ENCODE measurements at places on chromosomes 13 and 19.

DNA sequence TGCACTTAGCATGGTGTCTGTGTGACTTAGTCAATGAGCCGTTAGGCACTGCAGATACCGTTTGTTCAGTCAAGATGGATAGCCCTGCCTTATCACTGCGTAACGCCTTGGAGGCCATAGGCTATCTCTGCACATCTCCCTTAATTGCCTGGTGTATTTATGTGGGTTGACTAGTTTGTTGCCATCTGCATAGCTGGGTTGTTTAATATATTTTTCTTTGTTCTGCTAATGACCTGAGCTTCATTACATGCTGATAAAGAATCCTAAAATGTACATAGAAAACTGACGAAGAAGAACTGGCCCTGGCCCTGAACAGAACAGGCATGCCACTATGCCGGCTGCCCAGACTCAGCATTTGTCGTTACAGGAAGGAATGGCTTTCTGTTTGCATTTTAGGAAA, 297.8 kb downstream of the SHISA2 start:
- no peak for DNase-seq

DNA sequence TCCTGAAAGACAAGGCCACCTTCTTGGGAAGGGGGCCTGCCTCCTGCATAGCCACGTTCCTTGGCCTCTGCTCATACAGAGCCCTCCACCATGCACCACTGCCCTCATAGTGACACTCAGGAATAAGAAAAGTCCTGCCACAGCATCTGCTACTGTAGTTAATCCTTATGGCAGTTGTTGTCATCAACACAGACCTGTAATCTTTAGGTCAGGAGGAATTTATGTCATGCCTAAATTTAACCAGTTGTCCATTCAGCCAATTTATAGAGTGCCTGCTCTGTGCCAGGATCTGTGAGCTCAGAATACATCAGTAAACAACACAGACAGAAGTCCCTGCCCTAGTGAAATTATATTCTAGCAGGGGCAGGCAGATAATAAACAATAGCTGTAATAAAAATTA, 44.4 kb downstream of the FAM124A start:
- DNase-seq: no peak

DNA sequence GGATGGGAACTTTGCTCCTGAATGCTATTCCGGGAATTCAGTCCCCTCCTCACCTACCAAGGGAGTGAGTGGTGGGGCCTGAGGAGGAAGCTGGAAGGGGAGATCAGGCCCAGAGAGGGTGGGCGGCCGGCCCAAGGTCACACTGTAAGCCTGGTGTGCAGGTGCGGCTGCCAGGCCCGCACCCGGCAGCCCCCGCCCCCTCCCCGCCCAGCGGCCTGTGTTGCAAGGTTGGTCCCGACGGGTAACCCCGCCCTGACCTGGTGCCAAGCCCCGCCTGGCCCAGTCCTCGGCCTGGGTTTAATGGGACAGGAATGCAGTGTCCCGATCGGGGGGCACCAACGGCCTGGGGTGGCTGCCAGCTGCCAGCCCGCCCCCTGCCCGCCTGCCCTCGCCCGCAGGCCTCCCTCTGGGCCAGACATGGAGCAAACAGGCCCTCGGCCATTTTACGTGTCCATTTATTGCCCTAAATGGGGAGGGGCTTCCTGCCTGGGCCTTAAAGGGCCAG, 5.5 kb downstream of the ZBTB7A start:
- no peak for DNase-seq

DNA sequence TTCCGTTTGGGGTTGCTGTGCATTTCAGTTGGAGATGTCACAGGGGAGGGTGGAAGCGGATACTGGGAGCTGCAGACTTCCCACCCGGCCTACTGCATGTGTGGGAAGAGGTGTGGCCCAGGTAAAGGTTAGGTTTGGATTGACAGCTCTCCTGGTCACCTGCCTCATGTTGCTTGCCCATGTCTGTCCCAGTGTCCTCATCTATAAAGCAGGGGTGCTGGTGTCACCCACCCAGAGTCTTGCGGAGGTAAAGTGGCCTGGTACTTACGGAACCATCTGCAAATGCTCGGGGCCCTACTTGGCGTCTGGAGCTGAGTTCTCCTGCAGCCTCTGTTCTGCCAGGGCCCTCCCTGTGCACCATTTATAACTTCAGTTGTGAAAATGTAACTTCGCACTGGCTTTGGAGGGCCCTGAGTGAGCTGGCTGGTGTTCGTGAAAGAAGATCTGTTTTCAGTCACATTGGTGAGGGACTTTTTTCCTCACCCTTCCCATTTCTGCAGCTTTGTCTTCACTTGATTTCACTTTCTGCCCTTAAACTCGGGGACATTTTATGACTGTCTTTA, 65.1 kb upstream of the TEX29 start:
- DNase-seq: no peak

- DNase-seq: no peak
These were observed 552.0 kb downstream of the RFC3 start for GRCh38 chr13:34369931-34370330.

DNA sequence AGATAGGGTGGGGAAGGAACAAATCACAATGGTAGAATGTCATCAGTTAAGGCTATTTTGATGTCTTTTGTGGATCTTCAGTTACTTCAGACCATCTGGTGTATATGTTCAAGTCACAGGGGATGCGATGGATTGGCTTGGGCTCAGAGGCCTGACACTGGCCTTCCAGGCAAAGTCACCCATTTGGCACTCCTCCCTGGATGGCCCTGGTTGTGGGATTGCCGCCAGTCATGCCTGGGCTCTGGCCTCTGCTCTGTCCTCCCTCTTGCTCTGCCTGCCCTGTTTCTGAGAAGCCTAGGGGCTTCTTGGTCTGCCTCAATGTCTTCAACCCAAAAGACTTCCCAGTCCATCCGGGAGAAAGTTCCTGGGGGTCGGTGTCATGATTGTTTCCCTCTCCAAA, 50.2 kb downstream of the ZNF146 start:
- DNase-seq: no peak

GRCh38 chr19:13095934-13096927, 6.4 kb downstream of the LYL1 start:
- DNase-seq: no peak

- DNase-seq: no peak
These were observed 322.5 kb upstream of the ZNF507 start for GRCh38 chr19:32022731-32023563.

- no peak for DNase-seq
These were observed 362.2 kb upstream of the PCDH20 start for GRCh38 chr13:61777899-61778298.

DNA sequence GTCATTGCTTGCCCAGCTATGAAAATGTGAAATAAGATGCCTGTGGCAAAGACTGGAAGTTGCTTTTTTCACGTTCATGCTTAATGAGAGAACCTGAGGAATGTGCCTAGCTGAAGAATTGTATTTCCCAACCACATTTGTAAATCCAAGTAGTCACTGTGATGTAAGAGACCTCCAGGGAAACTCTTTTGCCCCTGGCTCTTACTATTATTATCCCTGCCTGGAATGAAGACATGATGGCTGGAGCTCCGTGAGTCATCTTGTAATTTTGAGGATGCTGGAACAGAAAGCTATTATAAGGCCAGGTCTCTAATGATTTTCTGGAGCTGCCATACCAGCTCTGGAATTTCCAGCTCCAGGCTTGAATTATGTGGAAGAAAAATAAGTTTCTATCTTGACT, 894.3 kb downstream of the DIAPH3 start:
- peak; percentile 74 for DNase-seq

GRCh38 chr13:107441279-107441678, 774.1 kb downstream of the LIG4 start:
- no peak for DNase-seq

GRCh38 chr13:51770681-51771417, 33.1 kb downstream of the DHRS12 start:
- no peak for DNase-seq

GRCh38 chr19:14023404-14024235, 4.3 kb upstream of the RLN3 start:
- DNase-seq: no peak

- no peak for DNase-seq
These were observed 95.3 kb upstream of the GPR12 start for GRCh38 chr13:26855921-26856320.

- DNase-seq: no peak
These were observed 660 bp downstream of the CIC start for GRCh38 chr19:42269478-42270345.

- DNase-seq: no peak
These were observed 232.2 kb downstream of the GGACT start for GRCh38 chr13:100356426-100356825.

- DNase-seq: no peak
These were observed 25.2 kb downstream of the CPT1C start for GRCh38 chr19:49716154-49716553.

DNA sequence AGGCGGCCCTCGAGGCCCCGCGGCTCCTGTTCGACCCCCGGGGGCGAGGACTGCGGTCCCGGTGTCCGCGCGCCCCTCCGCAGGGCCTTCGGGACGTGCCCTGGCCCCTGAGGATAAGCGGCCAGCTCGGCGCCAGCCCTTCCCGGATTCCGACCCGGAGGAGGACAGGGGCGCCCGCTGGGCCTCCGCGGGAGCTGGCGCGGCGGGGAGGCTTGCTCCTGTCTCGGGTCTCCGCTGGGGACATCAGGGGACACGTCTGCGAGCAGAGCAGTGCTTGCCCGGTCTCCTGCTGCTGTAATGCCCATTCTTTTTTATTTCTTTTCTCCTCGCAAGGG, 829 bp downstream of the B3GLCT start:
- DNase-seq: no peak

GRCh38 chr13:39547108-39547507, 55.9 kb downstream of the LHFPL6 start:
- no peak for DNase-seq

GRCh38 chr13:79724348-79725103, 243.6 kb downstream of the NDFIP2 start:
- DNase-seq: no peak

- no peak for DNase-seq
These were observed 21.6 kb downstream of the VASP start for GRCh38 chr19:45528744-45529419.

- no peak for DNase-seq
These were observed at the start of gene PKN1 for GRCh38 chr19:14432791-14433553. TSS of gene PKN1 (plus strand) at chr19:14433306. CDS start at chr19:14433522, 216 bp downstream.

DNA sequence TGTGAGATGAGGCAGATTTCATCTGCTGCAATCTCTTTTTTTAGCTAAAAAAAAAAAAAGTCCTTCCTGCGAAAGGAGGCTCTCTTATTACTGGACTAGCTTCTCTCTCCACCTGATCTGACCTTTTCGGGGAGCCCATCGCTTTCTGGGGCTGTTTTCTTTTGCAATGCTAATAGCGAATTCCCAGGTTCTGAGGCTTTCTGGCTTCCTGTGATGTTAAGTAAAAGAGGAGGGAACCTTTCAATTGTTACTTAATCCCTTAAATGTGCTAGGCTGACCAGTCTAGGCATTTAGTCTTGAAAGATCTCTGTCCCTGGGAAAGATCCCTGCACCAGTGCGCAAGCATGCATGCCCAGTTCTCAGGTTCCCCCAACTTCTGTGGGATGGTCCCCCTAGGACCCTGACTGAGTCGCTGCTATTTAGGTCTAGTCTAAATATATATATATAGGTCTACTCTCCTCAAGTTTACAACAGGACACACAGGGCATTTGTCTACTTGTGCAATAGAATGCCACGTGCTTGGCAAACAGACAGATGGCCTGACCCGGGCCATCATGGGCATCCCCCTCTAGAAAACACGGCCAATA, 224.7 kb downstream of the ZNF536 start:
- DNase-seq: no peak

- DNase-seq: no peak
These were observed 27.7 kb upstream of the ARGLU1 start for GRCh38 chr13:106595625-106596024.

- DNase-seq: no peak
These were observed 144.3 kb downstream of the CRYL1 start for GRCh38 chr13:20381401-20381800.

DNA sequence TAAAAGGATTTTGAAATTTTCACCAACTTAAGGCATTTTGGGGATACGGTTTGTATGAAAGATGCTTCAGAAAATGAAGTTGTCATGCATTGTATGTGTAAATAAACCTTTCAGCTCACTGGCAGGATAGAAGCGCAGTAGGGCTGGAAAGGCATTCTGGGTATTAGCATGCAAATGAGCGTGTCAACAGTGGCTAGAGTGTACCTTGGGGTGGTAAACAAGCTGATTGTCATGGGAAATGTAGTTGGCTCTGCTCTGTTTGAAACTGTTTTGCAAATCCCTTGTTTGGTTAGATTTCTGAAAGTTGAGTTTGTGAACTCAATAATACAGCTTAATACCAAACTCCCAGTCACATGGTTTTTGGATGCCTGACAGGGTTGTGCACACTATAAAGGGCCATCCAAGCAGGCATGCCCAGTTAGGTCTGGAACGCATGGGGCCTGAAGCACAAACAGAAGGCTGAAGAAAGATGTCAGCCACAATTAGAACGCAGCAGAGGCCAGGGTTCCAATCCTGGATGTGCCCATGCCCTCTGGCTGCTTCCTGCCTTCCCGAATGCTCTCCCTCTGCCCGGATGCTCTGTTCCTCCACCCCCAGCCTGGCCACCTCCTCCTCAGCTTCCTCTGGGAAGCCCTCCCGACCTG, 14.6 kb downstream of the GSX1 start:
- no peak for DNase-seq

DNA sequence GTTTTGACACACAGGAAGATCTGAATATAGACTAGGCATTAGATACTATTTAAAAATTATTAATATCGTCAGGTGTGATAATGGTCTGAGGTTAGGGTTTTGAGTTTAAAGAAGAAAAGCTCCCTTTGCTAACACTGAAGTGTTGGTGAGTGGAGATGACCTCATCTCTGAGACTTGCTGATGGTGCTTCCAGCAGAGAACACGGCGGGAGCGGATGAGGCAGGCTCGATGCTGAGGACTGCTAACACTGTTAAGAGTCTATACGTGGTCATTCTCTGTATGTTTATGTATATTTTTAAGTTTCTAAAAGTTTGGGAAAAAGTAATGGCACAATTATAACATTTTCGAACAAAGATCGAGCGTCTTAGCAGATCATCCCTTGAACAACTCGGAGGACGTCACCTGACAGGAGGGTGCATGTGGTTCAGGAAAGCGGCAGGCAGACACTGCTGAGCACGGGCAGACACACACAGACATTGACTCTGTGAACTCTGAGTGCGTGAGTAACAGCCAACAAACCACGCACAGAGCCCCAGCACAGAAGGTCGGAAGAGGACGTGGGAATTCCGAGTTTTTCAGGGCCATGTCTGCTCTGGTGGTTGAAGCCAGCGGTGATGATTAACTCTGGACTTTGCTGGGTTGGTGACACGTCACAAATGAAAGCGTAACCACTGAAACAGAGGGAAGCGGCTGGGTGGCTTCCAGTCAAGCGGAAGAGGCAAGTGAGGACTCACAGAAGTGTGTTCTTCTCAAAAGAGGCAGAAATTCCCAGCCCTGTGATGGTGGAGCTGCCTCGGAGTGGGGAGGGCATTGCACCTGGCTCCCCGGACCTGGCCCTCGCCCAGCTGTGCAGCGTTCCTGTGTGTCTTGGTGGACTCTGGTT, 91.9 kb upstream of the TEX29 start:
- DNase-seq: no peak

- DNase-seq: no peak
These were observed 590.3 kb upstream of the MIR17HG start for GRCh38 chr13:90757127-90757680.
